ENCODE measurements at places on chromosomes 5 and 9.

DNA sequence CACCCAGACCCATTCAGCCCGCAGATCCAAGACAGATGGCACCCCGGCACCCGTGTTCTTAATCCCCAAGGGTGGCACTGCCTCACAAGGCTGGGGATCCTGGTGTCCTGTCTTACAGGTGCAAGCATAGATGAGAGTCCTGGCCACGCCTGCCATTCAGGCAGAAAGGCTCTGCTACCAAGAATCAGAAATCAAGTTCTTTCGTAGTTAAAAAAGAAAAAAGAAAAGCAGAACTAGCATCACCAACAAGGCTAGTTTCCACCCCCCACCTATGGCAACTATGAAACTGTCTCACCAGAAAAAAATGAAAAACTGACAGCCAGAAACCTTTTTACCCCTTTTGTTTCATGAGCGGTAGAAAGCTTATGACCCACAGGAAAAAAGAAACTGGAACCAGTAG lies 170.4 kb downstream of the SYK start:
- DNase-seq, result no peak

- DNase-seq, result no peak
Observed at GRCh38 chr5:20833081-20833627, 845.2 kb upstream of the CDH18 start.

GRCh38 chr5:55377810-55378209 lies 70.0 kb downstream of the MTREX start:
- DNase-seq, result no peak

GRCh38 chr5:139664086-139664693 lies 16.0 kb downstream of the CXXC5 start:
- no peak for DNase-seq

Measured in fibroblast of lung (primary cell).